ENCODE measurements at places on chromosomes 16 and 17.

DNA sequence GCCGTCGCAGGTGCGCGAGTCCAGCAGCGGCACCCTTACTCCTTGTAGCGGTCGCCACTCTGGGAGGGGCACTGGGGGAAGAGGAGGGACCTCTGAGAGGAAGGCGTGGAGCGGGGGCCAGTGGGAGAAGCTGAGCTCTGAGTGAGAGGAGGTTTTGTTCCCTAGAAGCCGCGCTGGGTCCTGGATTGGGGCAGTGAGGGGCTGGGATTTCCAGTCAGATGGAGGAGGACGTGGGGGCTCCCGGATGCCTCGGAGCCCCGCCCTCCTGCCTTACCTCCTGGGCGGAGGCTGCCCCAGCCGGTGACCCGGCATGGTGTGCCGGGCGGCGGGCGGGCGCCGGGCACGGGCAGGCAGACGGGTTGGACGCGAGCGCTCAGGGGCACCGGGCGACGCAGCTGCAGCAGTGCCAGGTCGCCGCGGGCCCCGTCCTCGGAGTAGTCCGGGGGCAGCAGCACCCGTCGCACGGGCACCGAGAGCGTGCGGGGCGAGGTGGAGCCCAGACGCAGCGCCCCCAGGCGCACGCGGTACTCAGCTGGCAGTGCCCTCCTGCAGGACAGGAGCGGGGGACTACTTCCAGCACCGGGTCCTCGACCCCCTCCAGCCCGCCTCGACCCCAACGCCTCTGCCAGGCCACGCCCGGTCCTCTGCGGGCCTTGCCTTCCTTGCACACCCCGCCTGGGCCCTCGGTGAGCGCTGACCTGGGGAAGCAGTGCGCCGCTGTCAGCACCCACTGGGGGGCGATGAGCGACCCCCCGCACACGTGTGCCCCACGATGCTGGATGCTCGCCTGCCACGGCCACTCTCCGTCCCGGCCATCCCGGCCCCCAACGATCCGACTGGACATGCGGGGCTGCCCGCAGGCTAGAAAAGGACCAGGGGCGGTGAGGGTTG is 2.0 kb downstream of the PRSS33 start:
- DNase-seq = peak; percentile 58

- DNase-seq = no peak
Observed at GRCh38 chr17:81870131-81870980, 781 bp downstream of the ARHGDIA start.

- no peak for DNase-seq
Observed at GRCh38 chr16:75695708-75696107, 5.6 kb downstream of the DUXB start.

DNA sequence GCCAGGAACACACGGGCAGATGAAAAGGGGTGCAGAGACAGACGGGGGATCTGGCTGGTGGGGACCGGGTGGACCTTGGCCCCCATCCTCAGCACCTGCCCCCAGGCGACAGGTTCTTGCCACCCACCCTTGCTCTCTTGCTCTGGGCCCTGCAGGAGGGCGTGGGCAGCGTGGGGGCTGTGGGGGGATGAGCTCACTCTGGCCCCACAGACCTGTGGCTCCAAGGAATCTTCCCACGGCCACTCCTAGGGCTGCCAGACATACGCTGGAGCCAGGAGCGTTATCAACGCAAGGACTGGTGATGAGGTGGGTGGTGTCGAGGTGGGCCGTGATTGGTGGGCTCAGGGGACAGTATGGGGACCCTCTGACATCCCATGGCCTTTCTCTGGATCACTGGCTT is 6.3 kb downstream of the CTRB1 start:
- no peak for DNase-seq

DNA sequence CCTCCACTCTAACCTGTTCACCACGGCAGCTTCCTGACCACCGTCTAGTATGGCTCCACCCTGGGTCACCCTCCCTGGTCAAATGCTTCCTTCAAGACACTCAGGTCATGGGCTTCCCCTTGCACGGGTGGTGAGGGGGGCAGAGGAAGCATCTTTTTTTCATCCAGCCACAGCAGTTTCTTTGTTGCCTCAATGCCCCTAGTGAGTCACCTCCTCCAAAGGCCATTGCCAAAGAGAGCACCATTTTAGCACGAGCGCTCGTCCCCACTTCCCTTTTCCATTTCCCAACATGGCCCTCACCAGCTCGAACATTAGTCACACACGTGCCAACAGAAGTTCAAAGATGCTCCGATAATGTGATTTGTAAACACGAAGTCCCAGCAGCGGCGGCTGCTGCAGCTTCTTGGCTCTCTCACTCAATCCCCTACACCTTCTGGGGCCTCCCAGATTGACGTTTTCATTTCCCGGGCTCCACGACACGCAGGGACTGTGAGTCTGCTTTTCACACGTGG is 134.6 kb downstream of the GAS7 start:
- no peak for DNase-seq

GRCh38 chr17:63042256-63042812 is 76.3 kb downstream of the TANC2 start:
- DNase-seq = no peak

DNA sequence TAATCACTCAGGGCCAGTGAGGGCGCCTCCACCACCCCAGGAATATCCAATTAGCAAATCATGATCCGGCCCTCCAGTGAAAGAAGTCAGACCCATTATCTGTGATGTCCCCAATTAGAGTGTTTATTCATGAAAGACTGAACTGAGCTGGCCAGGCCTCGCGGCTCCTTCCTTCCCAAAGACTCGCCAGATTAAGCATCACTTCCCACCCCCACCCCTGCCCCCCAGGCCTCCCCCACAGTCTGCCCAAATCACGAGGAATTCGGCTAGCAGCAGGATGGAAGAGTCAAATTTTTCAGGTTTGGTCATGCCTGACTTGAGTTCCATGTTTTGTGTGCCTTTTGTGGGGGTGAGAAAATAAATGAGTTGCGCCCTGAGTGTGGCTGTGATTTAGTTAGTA is 298.4 kb upstream of the SALL1 start:
- DNase-seq = no peak

All from RWPE2 (cell line).